Astrocyte (in vitro differentiated cells and primary cell): ENCODE measurements at places on chromosomes 11 and 22. TPM values are rescaled to one million over a fixed set of nuclear protein-coding genes. Genes with fewer than 3 reads are reported as not detected.

Gene GP1BB
- total RNA-seq = 0.95 and 2.8 TPM in 2 replicates

Gene TEX54
- not detected in 2 replicates for total RNA-seq

Gene ST14
- total RNA-seq = 1.4 and 4.2 TPM in 2 replicates

Gene OR51B5
- not detected in 2 replicates for total RNA-seq

Gene OR10A2
- total RNA-seq = not detected in 2 replicates

Gene WT1
- 0.45 and 1.4 TPM in 2 replicates for total RNA-seq

Gene OR2D2
- total RNA-seq = 0.39 TPM in 1 of 2 replicates, not detected in the other

Gene COMMD9
- total RNA-seq = 77.6 and 78.4 TPM in 2 replicates

Gene ANO9
- 0.82 and 1.9 TPM in 2 replicates for total RNA-seq

Gene LDHAL6A
- total RNA-seq = not detected in 2 replicates

Gene NXPE2
- 0.11 and 0.41 TPM in 2 replicates for total RNA-seq

Gene MMP10
- 1.1 and 1.2 TPM in 2 replicates for total RNA-seq

Gene MOGAT2
- total RNA-seq = not detected in 2 replicates

Gene NCF4
- total RNA-seq = not detected in 2 replicates

Gene CENPM
- total RNA-seq = 0.84 and 2.0 TPM in 2 replicates

Gene MS4A6E
- total RNA-seq = not detected in 2 replicates

Gene TRMT2A
- 32.9 and 35.1 TPM in 2 replicates for total RNA-seq

Gene EMSY
- 18.8 and 18.9 TPM in 2 replicates for total RNA-seq

Gene CCDC87
- 0.31 and 0.34 TPM in 2 replicates for total RNA-seq

Gene PRG3
- total RNA-seq = not detected in 2 replicates

Gene SHISAL1
- total RNA-seq = 0.26 and 0.36 TPM in 2 replicates

Gene PHETA2
- total RNA-seq = 0.12 and 0.18 TPM in 2 replicates

Gene PKNOX2
- total RNA-seq = 53.4 and 69.9 TPM in 2 replicates

Gene LYVE1
- 0.14 and 0.27 TPM in 2 replicates for total RNA-seq

Gene SLC22A24
- not detected in 2 replicates for total RNA-seq

Gene COA4
- total RNA-seq = 55.9 and 59.0 TPM in 2 replicates

Gene SLC43A3
- 13.3 and 16.4 TPM in 2 replicates for total RNA-seq

Gene SMTNL1
- not detected in 2 replicates for total RNA-seq

Gene HEPACAM
- total RNA-seq = 0.19 TPM in 1 of 2 replicates, not detected in the other

Gene PNPLA5
- not detected in 2 replicates for total RNA-seq

Gene OR5M3
- total RNA-seq = not detected in 2 replicates

Gene TMEM151A
- total RNA-seq = 1.8 and 2.0 TPM in 2 replicates

Gene NLRP6
- total RNA-seq = not detected in 2 replicates

Gene PYGM
- total RNA-seq = 0.68 and 1.0 TPM in 2 replicates

Gene PDE2A
- total RNA-seq = 0.75 and 0.82 TPM in 2 replicates

Gene PRR33
- total RNA-seq = not detected in 2 replicates

Gene OR6T1
- not detected in 2 replicates for total RNA-seq

Gene MTA2
- total RNA-seq = 123 and 136 TPM in 2 replicates

Gene OR2AG2
- total RNA-seq = 0.07 and 0.27 TPM in 2 replicates
